ENCODE measurements at places on chromosomes 2 and 18.
A peak's percentile ranks its signal among the peaks of the same experiment; 100 is the strongest.

GRCh38 chr2:240149943-240150784, 9.7 kb upstream of the OTOS start:
- no peak for DNase-seq

GRCh38 chr2:231626449-231626848, 33.8 kb downstream of the TEX44 start:
- DNase-seq: no peak

- DNase-seq: no peak
Observed at GRCh38 chr2:186595219-186595618, 5.4 kb downstream of the ITGAV start.

DNA sequence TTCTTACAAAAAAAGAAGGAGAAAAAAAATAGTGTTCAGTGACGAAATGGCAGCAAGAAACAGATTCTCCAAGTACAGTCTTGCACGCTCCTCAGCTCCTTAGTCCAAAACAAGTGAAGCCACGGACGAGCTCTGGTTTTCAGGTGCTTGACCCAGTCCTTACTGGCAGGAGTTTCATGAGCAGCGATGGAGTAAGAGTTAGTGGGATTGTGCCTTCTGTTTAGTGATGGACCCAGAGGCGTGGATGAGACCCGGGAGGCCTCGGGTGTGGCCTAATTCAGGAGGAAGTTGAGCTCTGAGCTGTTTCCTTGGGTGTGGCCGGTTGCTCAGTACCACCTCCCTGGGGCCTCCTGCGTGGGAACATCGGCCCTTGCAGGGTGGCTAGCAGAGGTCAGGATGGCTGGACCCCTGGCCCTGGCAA, 52.0 kb downstream of the KIF5C start:
- no peak for DNase-seq

DNA sequence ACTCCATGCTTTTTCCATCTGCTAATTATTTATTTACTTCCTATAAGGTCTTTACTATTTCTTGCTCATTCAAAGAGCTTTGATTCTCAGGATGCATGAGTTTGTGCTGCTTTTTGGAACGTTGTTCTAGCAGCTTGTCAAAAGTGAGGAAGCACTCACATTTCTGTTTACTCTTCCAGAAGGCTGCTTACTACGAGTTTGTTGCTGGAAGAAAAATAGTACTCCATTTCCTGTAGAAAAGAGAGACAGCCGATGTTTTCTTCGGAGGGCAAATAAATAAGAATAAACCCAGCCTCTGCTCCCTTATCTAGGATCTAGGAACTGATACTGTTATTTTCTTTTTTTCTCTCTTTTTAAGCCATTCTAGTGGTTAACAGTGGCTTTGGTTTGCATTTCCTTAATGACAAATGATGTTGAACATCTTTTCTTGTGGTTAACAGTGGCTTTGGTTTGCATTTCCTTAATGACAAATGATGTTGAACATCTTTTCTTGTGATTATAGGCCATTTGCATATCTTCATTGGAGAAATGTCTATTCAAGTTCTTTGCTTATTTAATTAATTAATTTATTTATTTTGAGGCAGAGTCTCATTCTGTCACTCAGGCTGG, 20.5 kb downstream of the CYP27A1 start:
- no peak for DNase-seq

DNA sequence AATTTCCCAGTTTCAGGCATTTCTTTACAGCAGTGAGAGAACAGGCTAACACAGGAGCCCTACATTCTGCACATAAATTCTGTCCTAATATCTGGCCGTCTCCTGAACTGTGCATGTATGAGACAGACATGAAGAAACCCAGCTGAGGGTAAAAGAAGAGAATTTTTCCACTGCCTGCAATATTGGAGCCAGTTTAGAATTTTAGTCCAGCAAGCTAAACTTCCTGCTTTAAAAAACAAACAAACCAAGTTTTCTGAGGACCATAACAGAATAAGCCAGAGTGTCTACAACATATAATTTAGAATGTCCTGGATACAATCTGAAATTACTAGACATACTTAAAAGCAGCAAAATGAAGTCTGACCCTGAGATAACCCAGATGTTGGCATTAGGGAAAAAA, 215.1 kb upstream of the KLHL29 start:
- DNase-seq: no peak

GRCh38 chr18:51531501-51531900, 334.0 kb upstream of the MEX3C start:
- DNase-seq: no peak

GRCh38 chr2:150047620-150048222, 439.7 kb downstream of the RND3 start:
- no peak for DNase-seq

- no peak for DNase-seq
Observed at GRCh38 chr2:189899101-189899500, 114.9 kb downstream of the PMS1 start.

DNA sequence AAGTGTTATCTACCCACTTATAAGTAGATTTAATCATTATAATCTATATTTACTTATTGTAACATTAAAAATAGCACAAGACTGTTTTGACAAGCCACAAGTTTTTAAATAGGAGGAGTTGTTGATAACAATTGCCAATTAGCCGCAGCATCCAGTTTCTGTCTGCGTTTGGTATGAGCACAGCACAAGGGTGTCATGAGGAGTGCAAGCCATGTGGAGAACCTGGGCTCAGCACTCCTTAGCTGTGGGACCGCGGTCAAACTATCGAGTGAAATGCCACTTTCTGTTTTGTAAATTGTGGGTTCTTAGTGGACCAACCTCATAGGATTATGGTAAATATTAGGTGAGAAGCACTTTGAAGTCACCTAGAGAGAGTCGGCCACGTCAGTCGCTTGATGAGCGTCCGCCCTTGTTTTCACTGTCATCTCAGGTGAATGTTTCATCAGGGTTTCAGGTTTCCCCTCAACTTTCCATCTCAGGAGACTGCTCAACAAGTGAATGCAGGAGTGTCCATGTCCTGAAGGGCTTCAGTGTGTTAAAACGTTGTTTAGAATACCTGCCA, 294.5 kb downstream of the ZNF407 start:
- DNase-seq: no peak

DNA sequence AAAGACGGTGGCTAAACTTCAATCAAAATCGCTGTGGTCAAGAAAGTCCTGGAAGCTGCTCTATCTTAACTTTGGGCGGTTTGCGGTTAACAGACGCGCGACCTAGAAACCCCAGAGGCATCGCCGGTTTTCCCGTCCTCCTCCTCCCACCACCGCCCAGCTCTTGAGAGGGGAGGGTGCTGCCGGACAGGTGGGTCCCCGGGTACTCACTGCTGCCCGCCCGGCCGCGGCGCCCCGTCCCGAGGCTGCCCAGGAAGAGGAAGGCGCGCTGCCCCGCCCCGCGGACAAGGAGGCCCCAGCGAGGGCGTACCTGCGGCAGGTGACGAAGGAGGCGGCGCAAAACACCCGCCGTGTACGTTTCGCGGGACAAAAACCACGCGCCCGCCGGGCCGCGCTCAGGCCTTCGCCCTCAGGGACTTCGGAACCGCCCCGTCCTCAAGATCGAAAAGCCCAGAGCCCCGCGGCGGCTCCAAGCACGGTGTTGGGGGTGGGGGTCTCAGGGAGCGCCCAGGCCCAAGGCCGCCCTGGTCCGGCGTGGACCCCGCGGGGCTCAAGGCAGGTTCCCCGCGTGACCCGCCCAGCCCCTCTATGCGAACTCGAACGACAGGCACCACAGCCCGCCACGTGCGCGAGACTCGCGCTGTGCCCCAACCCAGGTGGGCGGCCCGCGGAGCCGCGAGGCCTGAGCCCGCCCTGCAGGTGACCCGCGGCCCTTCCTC, at the start of gene SH3YL1:
SH3YL1 (minus strand) TSS at position 259 of the 719 bp plus-strand sequence; CDS start at position 211, 48 bp downstream.
- peak; percentile 57 for DNase-seq

- no peak for DNase-seq
Observed at GRCh38 chr2:190443778-190444481, 35.8 kb downstream of the MFSD6 start.

DNA sequence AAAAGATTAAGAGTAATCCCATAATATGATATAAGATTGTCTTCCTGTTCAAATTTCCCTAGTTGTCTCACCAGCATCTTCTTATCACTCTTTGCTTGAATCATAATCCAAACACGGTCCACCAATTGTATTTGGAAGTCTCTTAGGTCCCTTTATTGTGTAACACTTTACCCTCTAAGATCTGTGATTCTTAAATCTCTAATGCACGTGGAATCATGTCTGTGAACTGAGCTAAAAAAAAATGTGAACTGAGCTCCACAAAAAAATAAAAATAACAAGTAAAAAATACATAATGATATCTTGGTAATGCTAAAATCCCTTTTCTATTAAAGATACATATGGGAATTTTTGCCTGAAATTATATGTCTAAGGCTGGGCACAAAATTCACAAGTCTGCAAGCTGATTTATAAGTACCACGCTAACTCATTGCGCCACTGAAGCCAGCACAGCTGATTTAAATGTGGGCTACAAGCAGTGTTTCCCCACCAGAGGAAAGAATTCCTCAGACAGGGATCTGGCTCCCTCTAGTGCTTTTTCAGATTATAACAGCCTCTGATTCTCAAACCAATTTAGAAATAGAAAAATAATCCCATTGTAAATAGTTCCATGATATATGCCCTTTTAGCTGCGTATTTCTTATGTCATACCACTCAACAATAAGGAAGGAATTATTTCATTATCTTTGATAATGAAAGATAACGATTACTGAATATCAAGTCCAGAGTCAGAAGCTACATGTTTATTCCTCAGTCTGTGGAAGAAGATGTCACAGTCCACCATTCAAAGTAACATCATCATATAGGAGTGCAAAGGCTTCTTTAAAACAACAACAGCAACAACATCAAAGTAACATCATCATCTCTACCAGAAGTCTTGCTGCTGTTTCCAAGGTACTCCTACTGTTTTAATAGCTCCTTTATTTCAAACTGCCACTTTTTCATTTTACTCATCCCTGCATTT, 22.9 kb downstream of the RBM43 start:
- peak; percentile 57 for DNase-seq

DNA sequence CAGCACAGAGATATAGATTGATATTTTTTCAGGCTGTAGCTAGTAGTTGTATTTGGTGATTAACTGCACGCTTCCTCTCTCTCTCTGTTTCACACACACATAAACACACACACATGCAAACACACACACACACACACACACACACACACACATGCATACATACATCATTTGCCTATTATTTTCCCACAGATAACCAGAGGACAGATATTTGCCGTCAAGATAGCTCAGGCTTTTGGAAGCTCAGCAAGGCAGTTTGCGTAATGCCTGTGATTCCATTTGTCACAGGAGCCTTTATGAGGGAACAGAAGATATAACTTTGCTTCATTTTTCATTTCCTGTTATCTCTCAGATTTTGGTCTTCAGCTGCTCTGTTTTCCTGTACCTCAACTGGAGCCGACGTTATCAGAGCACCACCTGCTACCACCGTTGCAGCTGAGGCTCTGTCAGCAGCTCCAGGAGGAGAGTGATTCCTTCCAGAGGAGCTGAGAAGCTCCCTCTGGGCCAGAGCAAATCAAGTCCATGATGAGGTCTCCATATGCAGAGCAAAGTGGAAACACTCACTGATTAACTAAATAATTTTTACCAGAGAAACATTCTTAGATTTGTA, 341.9 kb upstream of the PIK3C3 start:
- DNase-seq: no peak

GRCh38 chr2:86284401-86284841, 53.0 kb downstream of the REEP1 start:
- DNase-seq: no peak

DNA sequence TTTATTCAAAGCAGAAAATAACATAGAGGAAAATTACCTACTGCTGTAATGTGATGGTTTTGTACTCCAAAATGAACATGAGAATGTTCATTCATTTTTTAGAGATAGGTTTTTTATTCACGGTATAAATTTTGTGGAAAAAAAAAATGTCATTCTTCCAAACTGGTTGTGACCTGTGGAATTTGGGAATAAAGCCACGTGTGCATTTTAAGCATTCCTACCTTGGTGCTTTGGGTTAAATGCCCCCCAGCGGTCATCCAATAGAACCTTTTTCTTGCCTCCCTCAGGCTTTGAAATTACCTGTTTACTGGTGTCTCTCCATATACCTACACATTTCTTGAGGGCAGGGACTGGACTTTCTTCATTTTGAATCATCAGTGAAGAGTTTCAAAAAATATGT, 740.7 kb downstream of the DPP10 start:
- DNase-seq: no peak

GRCh38 chr18:10190564-10190963, 263.9 kb upstream of the APCDD1 start:
- DNase-seq: no peak

DNA sequence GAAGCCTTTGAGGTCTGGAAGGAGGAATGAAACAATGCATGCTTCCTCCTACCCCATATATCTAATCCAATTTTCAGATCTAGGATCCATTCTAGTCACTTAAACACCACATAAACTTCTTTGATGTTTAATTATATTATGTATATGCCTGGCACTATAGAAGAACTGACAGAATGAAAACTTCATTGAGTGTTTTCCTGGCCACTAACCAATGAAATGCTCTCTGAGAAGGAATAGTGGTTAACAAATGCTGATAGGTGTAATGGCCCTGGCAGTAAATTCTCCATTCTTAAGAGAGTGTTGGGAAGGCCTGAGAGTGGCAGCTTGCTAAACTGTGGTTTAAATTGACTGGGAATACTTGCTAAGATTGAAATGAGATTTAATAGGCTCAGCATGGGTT, 710.0 kb downstream of the LRRTM4 start:
- DNase-seq: no peak
